Stimulated activated CD4-positive, alpha-beta T cell treated with anti-CD3 and anti-CD28 coated beads, Interleukin-2, amount 100 ng/mL, for 24 hours (primary cell): ENCODE measurements at places on chromosomes 2 and 18.

DNA sequence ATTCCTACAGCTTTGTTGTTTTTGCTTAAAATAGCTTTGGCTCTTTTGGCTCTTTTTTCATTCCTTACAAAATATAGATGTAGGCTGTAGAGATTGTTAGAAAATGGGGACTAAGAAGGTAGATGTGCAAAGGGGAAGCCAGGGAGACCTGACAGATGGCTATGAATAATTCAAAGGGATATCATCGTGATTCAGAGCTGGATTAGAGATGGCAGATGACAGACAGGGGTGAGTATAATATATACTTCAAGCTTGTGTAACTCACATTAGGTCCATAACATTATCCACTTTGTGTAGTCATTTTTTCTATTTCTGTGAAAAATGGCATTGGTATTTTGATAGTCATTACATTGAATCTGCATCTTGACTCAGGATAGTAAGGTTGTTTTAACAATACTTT, 422.9 kb upstream of the ST6GAL2 start:
- no peak for DNase-seq

DNA sequence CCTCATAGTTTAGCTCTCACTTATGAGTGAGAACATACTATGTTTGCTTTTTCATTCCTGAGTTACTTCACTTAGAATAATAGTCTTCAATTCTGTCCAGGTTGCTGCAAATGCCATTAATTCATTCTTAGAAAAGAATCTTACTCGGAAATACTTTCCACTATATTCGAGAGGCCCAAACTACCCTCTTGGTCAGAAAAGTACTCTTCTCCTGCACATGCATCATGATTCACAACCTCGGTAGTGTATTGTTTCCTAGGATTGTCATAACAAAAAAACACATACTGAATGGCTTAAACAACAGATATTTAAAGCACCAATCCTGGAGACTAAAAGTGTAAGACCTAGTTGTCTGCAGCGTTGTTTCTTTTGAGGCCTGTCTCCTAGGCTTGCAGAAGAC, 364.0 kb upstream of the SLC14A2 start:
- no peak for DNase-seq

GRCh38 chr18:6601241-6601640, 128.3 kb upstream of the ARHGAP28 start:
- DNase-seq: no peak

GRCh38 chr2:235494716-235495372, 1.0 kb downstream of the AGAP1 start:
- no peak for DNase-seq

DNA sequence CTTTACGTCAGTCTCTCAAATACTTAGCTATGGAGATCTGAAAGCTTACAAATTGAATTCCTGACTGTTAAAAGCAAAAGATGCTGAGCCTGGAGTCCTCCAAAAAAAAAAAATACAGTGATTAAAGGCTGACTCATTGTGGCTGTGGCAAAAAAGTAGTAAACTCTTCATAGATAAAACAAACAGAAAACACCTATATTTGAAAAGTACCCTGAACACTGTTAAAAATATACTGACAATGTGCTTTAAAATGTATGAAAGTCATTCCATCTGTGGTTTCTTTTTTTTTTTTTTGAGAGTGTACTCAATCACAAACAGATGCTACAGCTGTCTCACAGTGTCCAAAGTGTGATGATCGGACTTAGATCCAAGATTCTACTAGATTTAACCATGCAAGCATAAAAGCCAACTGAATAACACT, 267.6 kb upstream of the CYP26B1 start:
- DNase-seq: no peak

DNA sequence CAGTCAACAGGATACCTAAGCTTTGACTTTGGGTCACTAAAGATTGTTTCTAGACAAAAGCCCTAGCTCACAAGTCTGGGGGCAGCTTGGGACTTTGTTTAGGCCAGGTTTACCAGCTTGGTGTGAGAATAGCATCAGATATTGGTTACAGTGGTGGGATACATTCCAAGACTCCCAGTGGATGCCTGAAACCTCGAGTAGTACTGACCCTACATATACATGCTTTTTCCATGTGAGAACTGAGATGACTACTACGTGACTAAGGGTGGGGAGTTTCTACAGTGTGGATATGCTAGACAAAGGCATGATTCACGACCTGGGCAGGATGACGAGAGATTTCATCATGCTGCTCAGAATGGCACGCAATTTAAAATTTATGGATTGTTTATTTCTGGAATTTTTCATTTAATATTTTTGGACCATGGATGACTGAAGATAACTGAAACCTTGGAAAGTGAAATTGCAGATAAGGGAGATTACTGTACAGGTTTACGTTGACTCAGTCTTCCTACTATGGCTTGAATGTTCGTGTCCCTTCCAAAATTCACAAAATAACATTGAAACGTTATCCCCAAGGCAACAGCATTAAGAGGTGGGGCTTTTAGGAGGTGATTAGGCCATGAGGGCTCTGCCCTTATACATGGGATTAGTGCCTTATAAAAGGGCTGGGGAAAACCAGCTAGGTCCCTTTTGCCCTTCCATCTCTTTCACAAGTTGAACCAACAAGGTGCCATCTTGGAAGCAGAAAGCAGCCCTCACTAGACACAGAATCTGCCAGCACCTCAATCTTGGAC, 50.2 kb upstream of the CTAGE1 start:
- DNase-seq: no peak

GRCh38 chr2:116754381-116755101, 1060.0 kb upstream of the DDX18 start:
- no peak for DNase-seq

DNA sequence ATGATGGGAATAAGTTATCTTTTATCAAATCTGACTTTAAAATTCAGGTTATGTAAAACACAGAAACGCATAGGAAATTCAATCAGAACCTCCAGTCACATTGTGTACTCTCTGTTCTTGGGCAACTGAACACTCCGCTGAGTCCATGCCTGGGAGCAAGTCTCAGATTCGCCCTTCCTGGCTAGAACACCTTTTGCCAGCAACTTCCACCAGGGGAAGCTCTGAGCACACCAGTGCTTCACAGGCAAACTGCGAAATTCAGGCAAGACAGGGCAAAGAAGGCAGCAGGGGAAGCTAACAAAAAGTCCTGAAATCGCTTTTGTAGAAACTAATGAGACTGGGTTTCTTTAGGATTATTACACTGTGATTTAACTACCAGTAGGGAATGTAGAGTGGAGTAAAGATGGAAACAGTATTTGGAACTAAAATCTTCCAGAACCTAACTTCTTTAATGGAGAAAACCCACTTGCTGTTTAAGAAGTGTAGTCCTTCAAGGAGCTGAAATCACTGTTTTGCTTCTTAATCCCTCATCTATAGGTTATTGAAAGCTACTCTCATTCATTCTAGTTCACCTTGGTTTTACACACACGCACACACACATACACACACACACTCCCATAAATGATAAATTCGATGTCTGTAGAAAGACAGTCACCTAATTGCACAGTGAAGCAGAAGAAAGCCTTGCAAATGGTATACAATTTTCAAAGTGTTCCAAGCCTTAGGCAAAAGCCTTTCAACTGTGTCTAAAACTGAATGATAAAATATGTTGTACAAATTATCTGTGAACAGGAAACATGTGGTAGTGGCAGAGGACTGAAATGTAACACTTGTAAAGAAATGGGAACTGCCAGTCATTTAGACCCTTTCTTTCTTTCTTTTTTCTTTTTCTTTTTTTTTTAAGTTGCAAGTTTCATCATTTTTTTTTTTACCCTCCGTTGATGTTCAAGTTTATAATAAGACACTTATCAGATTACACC, 214.5 kb downstream of the TMEM182 start:
- DNase-seq: peak; percentile 4

- DNase-seq: no peak
Observed at GRCh38 chr18:63071701-63072141, 247.8 kb downstream of the BCL2 start.

DNA sequence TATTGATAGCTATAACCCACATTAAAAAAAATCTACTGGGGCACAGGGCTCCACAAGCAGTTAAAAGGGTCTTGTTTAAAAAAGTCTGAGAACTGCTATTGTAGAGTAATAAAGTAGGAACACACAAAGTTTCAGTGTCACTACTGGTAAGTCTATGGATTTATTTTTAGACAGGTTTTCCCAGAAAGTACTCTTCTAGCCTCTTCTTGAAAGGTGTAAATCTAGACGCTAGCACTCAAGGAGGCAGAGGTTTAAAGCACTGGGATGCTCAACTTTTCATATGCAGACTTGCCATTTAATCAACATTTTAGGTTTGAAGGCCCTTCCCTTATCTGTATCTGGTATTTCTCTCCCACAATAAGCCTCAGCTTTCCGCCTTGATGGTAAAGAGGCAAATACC, 33.4 kb downstream of the FBXO11 start:
- DNase-seq: no peak

GRCh38 chr2:163701399-163702195, 34.2 kb downstream of the FIGN start:
- DNase-seq: no peak

GRCh38 chr2:31299547-31299946, 65.6 kb downstream of the EHD3 start:
- DNase-seq: no peak

GRCh38 chr18:905307-905947, 756 bp downstream of the ADCYAP1 start:
- DNase-seq: no peak

DNA sequence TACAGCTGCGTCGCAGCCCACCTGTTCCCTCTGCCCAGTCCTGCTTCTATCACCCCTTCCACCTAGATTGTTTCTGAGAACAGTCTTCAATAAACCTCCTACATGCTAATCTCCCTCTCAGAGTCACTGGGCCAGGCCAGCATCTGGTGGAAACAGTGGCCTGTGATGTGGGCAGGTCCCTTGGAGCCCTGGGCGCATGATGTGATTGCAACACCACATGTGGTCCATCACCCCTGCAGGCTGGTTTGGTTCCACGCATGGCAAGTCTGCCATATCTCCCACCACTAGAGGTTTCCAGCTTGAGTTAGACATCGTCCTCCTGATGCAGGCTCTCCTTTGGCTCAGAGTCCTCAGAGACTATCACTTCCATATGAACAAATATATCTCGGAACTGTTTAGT, 83.5 kb downstream of the PRKCE start:
- DNase-seq: no peak

DNA sequence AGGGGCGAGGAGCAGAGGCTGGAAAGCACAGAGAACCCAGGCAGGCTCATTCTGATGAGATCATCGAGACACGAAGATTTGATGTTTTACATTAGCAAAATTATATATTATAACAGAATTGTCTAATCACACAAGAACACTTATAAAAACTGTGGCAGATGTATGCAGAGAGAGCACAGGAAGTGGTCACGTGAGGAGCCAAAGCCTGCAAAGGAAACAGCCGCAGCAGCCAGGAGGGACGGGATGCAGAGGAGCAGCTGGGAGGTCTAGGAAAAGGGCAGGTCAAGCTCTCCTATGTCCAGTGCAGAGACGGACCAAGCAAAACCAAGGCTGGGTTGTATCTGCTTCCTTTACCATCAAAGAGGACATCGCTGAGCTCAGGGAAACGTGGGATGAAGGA, 355.1 kb upstream of the MYT1L start:
- no peak for DNase-seq

DNA sequence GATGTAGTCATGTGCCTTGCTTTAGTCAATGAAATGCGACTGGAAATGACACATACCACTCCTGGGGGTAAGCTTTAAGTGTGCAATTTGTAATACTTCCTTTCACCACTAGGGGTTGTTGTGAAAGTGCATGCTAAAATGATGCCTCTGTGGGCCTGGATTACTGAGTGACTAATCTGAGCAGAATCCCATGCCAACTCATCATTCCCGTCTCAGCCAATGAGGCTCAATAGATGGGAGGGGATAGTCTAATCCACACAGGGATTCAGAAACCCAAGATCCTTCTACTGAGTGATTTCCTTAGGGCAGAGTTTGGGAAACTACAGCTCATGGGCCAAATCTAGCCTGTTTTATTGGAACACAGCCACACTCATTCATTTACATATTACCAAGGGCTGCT, 54.0 kb downstream of the HRH4 start:
- no peak for DNase-seq

DNA sequence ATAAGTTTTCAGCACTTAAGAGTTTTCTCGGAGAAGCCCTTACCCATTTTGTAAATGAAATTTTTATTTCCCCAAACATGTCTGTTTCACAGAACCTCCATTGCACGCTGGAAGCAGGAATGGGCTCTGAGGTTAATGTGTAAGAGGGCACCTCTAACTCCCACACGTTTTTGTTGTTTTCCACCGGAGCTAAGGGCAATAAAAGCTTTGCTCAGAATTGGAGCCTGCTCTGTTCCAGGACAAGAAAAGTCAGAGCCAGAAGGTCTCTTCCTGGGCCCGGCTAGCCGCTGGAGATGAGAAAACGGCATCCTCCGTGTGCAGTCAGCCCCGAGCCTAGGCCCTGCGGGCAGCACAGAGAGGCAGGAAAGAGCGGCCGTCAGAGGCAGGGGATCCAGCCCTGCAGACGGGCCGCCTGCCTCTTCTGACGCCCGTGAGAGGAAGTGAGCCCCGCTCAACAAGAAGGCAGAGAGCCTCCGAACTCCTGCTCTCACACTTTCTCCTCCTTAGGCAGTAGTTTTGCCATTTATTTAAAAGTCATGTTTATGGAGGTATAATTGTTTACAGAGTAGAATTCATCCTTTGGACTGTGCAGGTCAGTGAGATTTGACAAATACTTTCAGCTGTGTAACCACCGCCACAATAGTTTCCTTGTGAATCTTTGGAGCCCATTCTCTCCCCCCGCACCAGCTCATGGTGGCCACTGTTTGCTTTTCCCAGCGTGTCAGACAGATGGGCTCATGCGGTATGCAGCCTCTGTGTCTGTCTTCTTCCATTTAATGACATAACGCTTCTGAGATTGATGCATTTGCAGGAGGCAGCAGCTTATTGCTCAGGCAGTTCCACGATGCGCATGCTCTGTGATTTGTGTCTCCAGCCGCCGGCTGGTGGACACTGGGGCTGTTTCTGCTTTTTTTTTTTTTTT, 117.3 kb downstream of the GALR1 start:
- no peak for DNase-seq

GRCh38 chr18:22912835-22913234, 20.3 kb upstream of the RBBP8 start:
- DNase-seq: no peak

- DNase-seq: no peak
Observed at GRCh38 chr2:112433932-112434730, 686 bp upstream of the RGPD8 start.

GRCh38 chr2:113274432-113274831, 4.3 kb downstream of the PAX8 start:
- no peak for DNase-seq

DNA sequence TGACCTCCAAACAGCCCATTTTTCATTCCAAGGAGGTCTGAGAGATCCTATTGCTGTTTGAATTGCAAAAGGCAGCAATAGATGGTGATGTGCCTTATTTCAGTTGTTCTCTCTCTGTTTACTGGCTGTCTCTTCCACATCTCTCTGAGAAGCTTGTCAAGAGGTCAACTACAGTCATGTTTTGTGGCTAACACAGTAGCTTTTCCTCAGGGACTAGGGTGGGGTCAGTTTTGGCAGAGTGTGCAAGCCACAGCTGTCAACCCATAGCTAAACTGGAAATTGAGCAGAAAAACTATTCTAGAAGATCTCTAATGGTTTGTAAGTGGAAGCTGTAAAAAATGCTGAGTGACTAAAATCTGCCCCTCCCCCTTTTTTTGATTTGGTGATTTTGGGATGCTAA, 67.1 kb downstream of the DIS3L2 start:
- DNase-seq: no peak

GRCh38 chr2:68483011-68483410, 15.6 kb downstream of the APLF start:
- DNase-seq: no peak
